M059J (cell line): ENCODE measurements at places on chromosomes 5 and 9.

- DNase-seq = no peak
Observed at GRCh38 chr9:97963232-97963631, 19.9 kb upstream of the ANP32B start.

- DNase-seq = no peak
Observed at GRCh38 chr5:141874262-141874964, 3.8 kb downstream of the PCDH1 start.

GRCh38 chr9:127214421-127215267, 49.9 kb upstream of the GARNL3 start:
- peak; percentile 64 for DNase-seq

DNA sequence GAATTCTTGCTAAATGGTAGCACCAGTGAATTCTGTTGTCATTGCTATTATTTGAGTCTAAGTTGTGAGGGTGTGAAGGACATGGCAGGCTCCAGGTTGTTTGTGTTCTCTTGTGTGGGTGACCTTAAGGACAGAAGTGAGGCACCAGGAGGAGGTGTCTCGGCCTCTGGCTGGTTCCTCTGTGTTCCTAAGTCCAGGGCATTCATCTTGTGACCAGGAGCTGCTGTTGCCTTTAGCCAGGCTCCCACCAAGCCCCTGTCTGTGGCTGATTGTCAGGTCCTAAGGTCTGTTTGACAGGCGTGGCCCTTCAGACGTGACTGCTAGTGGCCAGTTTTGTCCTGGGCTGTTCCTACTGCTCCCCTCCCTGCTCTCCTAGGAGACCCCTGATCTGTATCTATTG, 89.4 kb downstream of the ANGPTL2 start:
- no peak for DNase-seq

GRCh38 chr5:150644058-150644457, 3.6 kb downstream of the SYNPO start:
- peak; percentile 55 for DNase-seq

GRCh38 chr9:128026773-128027541, 40.2 kb downstream of the NAIF1 start:
- peak; percentile 75 for DNase-seq

- no peak for DNase-seq
Observed at GRCh38 chr5:41851116-41851515, 19.1 kb downstream of the OXCT1 start.

- DNase-seq = peak; percentile 54
Observed at GRCh38 chr9:75027187-75028107, 646 bp downstream of the CARNMT1 start.

DNA sequence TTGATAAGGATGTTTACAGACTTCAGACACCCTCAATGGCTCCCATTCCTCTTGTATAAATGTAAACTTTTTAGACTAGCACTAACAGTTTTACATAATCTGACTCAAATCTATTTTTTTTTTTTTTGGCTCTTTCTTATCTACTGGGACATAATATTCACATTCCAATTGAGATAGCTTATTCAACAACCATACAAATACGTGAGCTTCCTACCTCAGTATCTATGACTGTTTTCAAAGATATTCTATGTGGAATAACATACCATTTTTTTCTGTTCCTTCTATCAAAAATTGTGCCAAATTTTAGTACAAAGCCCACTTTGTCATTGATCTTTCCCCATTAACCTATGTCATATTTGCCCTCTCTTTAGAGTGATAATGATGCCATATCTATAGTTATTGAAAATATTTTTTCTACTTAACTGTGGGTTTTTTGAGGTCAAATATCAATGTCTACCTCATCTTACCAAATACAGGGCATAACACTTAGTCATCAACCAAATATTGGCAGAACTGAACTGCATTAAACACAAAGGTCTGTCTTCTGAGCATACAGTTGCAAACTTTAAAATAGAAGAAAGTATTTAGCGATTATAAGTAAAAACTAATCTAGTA, 482.6 kb downstream of the PTPRD start:
- no peak for DNase-seq

DNA sequence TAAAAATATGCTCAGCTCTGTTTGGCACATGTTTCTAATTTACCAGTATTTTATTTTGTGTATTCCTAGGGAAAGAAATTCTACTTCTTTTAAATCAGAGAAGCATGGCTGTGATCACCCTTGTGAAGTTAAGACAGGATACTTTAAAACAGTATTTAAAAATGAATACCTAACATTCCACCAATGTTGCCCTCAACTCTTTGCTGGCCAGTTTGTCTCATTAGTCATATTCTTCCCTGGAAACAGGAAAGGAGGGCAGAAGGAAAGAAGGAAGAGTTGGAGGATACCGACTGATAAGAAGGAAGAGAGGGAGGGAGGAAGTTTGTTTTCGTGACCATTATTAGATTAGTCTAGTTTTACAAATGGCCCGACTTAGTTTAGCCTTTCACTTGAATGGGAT, 137.4 kb downstream of the PLK2 start:
- DNase-seq = peak; percentile 79

- peak; percentile 77 for DNase-seq
Observed at GRCh38 chr5:35117967-35118366, 70.2 kb upstream of the AGXT2 start.

DNA sequence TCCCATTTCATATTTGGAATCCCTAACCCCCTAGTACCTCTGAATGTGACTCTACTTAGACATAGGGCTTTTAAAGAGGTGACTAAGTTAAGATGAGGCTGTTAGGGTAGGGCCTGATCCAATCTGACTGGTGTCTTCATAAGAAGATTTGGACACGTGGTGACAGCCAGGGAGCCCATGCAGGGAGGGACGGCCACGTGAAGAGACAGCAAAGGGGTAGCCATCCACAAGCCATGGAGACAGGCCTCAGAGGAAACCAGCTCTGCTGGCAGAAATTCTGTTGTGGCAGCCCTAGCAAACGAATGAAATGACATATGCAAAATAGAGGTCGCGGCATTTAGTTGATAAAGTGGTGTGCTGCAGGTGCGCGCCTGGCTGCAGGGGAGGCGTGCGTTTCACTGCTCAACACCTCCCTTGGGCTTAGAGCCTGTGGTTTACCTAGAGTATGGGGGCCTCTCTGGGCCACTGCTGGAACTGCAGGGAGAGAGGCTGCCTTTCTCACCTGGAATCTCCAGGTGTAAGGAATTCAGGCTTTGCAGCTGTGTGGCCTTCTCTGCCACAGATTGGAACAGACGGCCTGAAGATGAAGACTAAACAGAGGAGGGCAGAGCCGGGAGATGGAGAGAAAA, 7.1 kb upstream of the AFAP1L1 start:
- peak; percentile 29 for DNase-seq

DNA sequence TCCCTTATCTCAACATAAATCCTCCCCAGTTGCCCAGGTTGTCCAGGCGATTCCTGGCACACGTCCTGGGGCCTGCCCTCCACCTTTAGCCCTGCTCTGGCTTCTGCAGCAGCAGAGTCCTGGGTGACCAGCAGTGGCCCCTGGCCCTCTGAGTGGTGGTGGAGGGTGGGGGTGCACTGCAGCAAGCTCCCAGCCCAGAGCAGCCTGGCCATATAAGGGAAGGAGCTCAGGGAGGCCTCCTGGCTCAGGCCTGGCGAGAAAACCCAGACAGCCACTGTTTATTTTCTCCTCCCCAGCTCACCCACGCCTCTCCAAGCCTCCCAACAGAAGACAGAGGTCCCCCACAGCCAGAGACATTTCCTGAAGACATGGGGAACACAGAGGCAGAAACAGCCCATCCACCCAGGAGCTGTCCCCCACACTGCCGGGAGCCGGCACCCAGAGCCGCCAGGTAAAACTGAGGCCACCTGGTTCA, 44.7 kb upstream of the IL17B start:
- DNase-seq = no peak
